ENCODE measurements at places on chromosomes 5 and 9.
A peak's percentile ranks its signal among the peaks of the same experiment; 100 is the strongest.

GRCh38 chr9:21904776-21905175 lies 89.4 kb downstream of the CDKN2A start:
- DNase-seq: no peak

DNA sequence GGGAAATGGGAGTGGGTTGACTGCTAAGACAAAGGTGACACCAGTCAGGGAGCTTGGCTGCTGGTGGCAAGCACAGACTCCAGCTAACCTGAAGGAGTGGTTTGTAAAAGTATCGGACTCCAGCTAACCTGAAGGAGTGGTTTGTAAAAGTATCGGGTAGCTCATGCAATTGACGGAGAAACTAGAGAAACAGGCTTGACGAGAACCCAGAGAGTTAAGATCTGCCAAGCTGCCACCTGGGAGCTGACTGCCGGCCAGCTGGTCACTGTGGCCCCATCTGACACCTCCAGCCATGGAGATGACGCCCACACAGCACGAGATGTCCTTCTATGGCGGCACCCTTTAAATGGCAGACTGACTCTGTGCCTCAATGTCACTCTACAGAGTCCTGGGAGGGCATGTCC lies 28.3 kb upstream of the CRB2 start:
- no peak for DNase-seq

DNA sequence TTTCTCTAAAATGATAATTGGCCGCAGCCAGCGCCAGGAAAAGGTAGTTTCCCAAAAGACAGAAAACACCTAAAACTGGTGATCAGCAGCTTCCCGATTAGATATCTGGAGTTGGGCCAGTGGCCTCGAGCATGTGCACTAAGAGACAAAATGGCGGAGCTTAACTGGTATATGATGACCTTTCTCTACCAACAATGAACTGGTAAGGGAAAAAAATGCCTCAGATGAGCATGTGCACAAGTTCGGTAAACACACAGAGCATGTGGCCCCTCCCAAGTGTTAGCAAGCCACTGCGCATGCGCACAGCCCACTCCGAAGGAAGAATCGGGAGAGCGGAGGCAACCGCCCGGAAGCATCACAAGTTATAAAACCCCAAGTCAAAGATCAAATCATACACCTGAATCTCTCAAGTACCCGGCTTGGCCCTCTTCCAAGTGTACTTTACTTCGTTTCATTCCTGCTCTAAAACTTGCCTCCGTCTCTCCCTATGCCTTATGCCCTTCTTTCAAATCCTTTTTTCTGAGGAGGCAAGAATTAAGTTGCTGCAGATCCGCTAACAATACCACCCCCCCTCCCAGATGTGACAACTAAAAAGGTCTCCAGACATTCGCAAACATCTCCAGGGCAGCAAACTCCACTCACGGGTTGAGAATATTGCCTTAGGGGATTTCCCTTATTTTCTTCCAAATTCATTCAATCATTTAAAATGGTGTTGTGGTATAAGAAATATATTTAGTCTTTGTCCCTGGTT lies 15.0 kb upstream of the PTBP3 start:
- DNase-seq: peak; percentile 71

DNA sequence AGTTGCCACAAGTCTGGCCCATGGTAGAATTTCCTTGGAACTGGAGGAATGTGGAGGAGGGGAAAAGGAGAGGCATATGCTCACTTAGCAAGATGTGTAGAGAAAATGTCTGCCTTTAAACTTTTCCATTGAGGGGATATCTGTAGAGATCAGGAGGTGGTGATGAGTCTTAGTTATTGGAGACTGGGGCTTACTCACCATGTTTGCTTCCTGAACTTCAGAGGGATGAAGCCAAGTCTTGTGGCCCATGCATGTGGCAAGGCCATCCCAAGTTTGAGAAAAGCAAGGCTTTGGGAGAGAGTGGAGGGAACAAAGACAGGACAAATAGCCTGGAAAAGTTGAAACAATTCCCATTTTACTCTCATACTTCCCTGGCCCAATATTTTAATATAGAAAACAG lies 124.5 kb downstream of the GDNF start:
- no peak for DNase-seq

DNA sequence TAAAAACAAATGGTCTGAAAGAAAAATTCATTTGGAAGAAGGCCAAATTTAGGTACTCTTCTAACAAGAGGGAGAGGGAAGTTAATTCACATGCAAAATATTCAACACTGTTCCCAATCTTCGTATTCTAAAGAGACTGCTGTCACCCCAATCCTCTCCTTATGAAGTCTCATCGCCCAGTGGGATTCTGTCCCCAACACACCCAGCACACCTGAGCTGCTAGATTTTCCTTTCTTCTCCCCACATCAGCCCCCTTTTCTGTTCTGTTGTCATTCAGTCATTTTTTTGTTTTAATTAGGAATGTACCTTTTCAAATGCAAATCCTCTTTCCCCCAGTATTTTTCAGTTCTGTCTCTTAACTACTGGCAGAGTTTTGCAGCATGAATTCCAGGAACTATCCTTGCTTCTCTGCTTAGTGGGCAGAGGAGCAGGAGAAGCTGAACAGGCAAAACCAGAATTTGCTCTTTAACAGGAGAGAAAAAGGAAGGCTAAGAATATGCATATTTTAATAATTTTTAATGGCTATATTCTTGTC lies 366.9 kb downstream of the MAN2A1 start:
- no peak for DNase-seq

- DNase-seq: no peak
Observed at GRCh38 chr9:8693464-8693863, 893.9 kb upstream of the DMAC1 start.

GRCh38 chr9:89412951-89413350 lies 85.0 kb downstream of the SEMA4D start:
- DNase-seq: no peak

GRCh38 chr5:130965360-130965759 lies 199.7 kb downstream of the HINT1 start:
- DNase-seq: no peak

GRCh38 chr9:88387552-88388202 lies 567 bp upstream of the SPIN1 start:
- DNase-seq: peak; percentile 10

DNA sequence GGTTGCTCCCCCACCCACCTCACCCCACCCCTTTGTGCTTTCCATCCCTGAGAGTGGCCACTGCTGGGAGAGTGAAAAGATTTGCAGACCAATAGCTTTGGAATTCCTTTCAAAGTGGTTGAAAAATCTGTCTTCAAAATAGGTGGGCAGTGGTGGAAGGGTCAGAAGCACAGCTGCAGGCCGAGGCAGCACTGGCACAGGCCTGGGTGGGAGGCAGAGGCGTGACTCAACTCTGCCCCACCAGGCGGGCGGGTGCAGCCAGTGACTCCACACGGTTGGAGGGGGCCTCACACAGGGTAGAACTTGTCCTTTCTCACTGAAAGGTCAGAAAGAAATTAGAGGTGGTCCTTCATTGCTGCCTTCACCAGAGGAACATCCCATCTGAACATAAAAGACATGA lies 214.9 kb upstream of the TBCA start:
- no peak for DNase-seq

DNA sequence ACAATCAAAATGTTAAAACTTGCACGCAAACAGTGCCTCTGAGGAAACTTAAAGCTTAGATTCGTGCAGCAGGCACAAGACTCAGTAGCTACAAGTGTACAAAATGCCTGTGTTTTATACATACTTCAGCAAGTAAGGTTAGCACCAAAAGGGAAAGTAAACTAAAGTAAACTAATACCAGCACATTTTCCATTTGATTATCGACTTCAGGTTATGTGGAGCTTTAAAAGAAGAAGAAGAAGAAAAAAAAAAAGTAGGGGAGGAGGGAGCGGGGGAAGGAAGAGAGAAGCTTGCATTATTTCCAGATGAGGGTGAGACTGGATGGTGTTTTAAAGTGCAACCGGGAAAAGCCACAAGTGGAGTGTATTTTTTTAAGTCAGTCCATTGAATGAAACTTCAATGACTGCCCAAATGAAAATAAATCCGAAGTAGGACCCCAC lies 596 bp upstream of the ADAMTS6 start:
- no peak for DNase-seq

DNA sequence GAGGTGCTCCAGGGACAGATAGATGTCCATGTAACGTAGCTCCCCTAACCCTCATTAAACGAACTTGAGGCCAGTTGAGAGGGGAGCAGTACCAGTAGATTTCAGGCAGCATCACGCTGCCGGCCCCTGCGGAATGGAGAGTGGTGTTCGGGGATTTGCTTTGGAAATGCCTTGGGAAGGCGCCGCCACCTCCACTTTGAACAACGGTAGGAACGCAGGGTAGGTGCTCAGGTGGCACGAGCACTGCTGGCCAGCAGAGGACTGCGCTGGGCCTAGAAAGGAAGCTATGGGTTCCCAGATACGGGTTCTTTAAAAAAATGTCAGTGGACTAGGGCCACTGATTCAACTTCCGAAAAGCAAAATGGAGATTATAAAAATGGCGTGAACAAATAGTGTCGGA lies 271.8 kb downstream of the FANCC start:
- DNase-seq: no peak

DNA sequence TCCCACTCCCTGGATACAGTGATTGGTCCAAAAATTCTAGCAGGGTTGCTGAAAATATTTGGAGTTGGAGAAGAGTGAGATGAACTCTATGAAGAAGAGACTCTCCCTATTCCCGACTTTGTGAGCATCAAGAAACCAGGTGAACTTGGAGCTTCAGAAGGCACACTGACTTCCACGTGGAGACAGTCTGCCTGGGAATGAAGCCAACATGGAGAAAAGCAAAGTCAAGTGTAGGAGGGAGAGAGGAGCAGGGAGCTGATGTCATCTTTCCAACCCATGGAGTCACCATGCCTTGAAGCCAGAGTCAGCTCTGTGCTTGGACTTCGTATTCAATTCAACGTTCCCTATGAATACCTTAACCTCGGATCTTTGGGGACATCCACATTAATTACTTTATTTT lies 125.1 kb downstream of the NPR3 start:
- DNase-seq: no peak

DNA sequence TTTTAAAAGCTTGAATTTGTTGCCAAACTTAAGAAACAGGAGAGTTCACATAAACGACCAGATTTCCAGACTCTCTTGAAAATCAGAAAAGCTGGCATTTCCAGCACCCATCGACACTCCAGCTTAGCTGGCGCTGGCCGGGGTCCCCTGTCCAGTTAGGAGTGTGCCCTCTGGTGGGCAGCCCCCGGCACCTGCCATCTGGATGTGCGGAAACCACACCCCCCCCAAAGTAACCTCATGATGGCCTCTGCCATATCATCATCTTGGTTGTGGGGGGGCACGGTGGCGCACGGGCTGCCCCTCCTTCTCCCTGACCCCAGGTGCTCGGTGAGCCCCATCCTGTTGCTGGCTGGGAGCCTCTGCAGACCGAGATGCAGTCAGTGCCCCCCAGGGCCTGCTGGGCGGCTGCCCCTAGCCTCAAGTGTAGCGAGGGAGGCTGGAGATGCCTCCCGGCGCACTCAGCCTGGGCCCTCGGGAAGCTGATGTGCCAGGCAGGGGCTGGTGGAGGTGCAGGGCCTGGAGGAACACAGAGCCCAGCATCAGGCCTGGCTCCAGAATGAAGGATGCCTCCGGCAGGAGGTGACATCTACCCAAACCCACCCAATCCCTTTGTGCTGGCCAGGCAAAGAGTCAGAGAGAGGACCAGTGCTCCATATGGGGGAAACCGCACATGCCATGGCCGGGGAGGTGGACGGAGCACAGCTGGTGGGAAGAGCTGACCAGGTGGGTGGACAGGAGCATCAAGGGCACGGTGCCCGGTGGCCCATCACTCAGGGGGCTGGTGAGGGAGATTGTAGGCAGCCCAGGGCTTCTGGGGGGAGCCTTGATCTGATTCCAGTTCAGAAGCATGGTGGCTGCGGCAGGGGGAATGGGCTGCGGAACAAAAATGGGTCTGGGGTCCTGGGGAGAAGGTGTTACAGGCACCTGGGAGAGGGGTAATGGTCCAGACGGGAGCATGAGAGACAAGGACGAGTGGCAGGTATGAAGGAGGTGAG lies 70.6 kb downstream of the ADAMTS2 start:
- no peak for DNase-seq

GRCh38 chr9:107108342-107109130 lies 174.5 kb upstream of the RAD23B start:
- DNase-seq: no peak

GRCh38 chr5:35826554-35826953 lies 30.1 kb upstream of the IL7R start:
- no peak for DNase-seq

- DNase-seq: no peak
Observed at GRCh38 chr5:169577951-169578350, 5.6 kb upstream of the SPDL1 start.

DNA sequence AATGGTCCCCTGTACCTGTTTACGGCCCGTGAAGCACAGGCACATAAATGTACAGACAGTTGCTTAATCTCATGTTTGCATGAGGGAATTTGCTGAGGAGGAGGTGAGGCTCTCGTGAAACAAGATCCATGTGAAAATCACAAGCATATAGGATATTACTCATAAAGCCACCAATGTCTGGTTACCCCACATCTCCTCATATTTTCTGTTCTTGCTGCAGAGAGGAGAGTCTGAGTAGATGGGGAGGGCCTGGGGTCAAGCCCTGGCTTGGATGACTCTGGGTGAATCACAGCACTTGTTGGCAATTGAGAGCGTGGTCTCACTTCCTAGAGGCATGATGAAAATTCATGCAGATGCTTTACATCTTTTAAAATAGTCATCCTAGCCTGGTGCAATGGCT lies 975 bp downstream of the AGXT2 start:
- DNase-seq: no peak

GRCh38 chr9:16688814-16689213 lies 181.7 kb downstream of the BNC2 start:
- no peak for DNase-seq

DNA sequence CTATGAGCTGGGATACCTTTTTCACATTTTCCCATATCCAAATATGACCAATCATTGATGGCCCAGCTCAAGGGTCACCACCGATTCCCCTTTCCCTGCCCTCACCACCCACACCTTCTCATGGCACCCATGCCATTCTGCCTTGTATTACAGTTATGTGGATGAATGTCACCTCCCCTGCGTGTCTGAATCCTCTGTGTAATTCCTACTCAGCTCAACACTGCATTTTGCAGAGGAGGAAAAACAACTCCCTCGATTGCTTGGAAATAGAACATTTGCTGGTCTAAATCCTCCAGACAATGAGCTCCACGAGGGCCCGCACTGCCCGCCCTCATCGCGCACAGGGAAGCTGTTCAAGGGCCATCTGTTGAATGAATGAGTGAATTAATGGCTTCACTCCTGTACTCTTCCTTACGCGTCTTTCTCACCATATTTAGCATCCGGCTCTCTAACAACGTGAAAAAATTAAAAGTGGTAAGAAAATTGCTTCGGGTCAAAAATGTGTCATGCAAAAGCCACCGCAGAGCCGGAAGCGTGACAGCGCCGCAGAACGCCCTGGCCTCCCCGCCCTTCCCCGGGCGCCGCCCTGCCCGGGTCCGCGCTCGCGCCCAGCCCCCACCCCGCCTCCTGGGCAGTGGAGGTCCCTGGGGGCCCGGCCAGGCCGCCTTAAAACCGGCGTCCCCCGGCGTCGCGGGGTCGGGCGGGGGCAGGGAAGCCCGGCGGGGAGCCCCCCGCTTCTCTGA lies 704 bp downstream of the SUSD1 start:
- DNase-seq: peak; percentile 63
